ENCODE measurements at places on chromosomes 5 and 9. TPM values are rescaled to one million over a fixed set of nuclear protein-coding genes. Genes with fewer than 3 reads are reported as not detected.

DNA sequence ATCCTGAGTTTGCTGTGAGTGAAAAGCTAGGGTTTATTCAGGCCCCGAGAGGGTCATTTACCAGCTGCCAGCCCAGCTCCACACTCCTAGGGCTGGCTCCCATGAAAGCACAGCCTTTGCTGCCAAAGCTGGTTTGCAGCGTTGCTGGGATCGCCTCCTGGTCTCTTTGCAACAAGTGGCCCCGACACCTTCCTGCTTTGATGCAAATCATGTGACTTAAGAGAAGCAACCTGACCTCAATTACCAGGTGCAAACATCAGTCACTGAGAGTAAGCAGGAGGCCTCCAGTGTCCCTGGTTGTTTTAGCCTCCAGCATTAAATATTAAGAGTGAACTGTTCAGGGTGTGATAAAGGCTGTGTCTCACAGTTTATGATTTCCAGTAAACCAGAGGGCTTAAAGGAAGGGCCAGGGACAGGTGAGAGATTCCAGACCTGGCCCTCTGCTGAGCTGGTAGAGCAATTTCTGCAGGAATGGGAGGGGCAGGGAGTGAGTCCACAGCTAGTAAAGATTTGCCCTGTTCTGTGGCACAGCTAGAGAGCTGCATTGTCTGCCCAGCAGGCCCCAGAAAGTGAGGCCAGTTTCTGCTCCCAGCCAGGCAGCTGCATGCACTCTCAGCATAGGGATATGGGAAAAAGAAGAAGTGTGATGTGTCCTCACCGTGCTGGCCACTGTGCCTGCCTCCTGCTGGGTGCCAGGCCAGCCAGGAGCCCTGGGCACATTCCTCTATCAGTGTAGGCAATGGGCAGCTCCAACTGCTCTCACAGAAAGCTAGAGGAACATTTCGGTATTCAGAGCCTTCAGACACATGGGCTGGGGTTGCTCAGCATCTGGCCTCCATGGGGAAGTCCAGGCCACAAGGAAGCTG lies 58.0 kb downstream of the SLC22A5 start:
- peak; percentile 80 for DNase-seq

DNA sequence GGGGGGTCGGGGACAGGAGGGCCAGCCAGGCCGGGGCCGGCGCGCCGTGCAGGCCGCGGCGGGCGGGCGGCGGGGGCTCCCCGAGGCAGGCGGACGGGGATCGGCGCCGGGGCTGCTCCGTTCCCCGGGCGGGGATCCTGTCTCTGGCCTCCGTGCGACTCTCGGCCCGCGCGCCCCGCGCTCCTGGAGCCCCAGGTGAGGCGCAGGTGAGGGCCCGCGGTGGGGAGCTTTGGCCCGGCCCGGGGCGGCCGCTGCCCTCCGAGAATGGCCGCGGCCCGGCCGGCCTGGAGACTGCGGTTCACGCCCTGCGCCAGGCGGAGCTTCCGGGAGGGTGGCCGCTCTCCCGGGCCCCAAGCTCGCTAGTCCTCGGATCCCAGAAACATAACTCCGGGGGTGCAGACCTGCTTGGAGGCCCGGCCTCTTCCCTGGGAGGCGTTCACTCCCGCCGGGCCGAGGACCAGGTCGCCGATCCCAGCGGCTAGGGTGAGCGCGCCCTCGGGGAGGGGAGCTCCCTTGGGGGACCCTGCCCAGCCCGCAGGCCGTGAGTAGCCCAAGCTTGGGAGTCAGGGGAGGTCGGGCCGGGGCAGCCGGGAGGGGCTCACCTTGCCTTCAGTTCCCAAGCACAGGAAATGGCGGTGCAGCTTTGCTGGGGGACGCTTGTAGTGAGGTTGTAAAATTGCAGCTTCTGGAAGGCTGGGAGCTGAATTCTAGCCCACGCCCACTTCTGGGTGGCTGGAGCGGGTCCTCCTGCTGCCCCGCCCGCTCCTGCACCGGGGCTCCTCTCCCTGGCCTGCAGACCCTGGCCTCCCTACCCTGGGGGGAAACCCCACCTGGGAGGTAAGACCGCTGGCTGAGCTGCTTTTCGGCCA lies 723 bp downstream of the PPP1R26 start:
- peak; percentile 61 for DNase-seq

DNA sequence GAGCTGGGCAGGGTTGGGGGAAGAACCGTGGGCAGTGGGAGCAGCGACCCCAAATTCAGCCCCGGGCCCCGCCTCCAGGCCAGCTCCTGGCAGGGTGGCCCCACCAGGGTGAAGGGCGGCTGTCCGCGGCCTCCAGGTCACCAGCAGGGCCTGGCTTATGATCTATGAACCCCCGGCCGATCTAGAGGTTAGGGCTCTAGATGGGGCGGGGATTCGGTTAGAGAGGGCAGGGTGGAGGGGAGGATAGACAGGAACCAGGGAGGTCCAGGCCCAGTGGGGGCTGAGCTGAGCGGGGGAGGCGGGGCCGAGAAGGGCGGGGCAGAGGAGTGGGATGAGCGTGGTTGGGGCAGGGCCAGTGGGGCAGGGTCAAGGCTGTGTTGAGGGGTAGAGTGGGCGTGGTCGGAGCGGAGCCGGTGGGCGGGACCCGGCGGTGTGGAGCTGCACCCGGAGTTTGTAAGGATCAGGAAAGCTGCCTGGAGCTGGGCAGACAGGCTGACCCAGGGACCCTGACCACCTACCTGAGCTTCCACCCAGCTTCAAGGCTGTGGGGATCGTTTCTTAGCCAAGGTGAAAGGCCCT lies 29.3 kb upstream of the OBP2B start:
- DNase-seq, result peak; percentile 94

- DNase-seq, result no peak
Measured at GRCh38 chr9:116020146-116020545, 133.4 kb upstream of the PAPPA start.

DNA sequence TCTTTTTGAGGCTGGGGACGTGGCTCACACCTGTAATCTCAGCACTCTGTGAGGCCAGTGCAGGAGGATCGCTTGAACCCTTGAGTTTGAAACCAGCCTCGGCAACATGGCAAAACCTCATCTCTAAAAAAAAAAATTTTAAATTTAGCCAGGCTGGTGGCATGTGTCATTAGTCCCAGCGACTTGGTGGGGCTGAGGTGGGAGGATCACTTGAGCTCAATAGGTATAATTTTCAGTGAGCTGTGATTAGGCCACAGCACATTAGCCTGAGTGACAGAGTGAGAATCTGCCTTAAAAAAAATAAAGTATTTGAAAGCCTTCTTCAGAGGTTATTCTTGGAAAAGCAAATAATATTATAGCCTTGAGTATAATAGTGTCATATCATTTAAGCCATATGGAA lies 41.8 kb downstream of the NSD1 start:
- no peak for DNase-seq

DNA sequence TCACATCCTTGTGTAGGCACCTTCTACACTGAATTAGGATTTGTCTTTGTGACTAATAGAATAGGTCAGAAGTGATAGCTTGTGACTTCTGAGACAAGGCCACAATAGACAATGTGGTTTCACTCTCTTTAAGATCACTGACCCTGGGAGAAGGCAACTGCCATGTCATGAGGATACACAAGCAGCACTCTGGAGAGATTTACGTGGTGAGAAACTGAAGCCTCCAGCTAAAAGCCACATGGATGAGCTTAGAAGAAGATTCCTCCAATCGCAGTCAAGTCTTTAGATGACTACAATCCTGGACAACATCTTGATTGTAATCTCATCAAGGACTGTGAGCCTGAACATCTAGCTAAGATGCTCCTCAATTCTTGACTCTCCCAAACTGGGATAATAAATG lies 206.6 kb downstream of the ESM1 start:
- no peak for DNase-seq

- no peak for DNase-seq
Measured at GRCh38 chr9:19493876-19494275, 85.1 kb downstream of the ACER2 start.

DNA sequence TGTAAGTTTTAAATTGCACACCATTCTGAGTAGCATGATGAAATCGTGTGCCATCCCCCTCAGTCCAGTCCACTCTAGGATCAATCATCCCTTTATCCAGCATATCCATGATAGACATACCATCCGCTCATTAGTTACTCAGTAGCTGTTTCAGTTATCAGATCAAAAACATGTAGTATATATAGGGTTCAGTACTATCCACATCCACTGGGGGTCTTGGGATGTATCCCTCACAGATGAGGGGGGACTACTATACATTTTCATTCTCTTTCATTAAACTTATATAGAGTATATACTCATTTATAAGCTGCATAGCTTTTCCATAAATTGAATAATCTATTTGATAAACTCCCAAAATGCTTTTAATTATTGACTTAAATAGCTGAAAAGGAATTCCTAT lies 67.6 kb downstream of the MEIKIN start:
- DNase-seq, result no peak

- no peak for DNase-seq
Measured at GRCh38 chr5:160824301-160825001, 27.6 kb downstream of the ATP10B start.

DNA sequence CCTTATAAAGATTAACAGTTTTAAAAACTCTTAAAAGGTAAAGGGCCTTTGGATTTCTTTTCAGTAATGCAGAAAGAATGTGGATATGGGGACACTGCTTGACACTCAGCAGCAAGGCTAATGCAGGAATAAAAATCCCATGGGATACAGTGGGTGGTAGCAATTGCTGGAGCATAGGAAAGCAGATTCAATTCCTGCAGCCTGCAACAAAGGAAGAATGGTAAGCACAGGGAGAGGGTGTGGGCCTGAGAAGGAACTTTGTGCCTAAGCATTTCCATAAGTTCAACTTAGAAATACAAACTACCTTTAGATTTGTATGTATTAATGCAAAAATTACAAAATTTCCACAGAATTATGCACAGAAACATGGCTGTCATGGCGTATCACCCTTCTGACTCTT lies 65.8 kb upstream of the CDK5RAP2 start:
- DNase-seq, result no peak

DNA sequence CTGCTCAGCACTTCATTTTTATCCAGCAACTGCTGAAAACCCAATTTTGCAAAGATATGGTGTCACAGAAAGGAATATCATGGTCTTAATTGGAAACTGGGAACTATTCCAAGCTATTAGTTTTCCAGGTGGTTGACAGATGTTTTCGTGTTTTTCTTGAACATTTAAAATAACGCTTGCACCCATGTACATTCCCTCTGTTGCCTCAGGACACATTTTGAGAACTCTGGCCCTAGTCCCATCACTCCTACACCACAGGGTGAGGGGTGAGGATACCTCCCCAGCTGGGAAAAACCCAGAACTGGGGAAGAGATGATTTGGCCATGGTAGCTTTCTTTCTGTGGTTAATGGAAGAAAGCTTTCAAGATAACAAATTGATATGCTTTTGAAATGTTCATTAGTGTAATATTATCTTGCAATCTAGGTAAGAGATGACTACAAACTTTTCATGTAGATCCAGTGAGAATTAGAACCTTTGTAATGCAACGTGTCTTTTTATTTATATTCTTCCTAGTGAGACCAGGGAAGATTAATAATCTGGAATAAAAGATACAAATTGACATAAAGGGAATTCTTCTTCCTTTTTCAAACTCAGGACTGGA lies 627.0 kb downstream of the RAB3C start:
- DNase-seq, result no peak

- no peak for DNase-seq
Measured at GRCh38 chr9:28741459-28741858, 1168.2 kb upstream of the C9orf72 start.

DNA sequence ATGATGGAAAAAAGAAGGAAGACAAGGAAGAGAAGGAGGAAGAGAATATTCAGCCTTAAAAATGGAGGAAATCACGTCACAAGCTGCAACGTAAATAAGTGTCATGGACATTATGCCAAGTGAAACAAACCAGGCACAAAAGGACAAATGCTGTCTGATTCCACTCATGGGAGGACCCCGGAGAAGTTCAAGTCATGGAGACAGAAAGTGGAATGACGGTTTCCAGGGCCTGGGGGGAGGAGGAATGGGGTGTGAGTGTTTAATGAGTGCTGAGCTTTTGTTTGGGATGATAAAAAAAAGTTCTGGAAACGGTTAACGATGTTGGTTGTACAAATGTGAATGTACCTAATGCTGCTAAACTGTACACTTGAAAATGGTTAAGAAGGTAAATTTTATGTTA lies 439.5 kb downstream of the GADD45G start:
- no peak for DNase-seq

CD74 gene
- total RNA-seq, result 399 TPM

CARD9 gene
- total RNA-seq, result 2.9 TPM

FOXD1 gene
- total RNA-seq, result not detected

CAMLG gene
- total RNA-seq, result 22.5 TPM

ZBTB5 gene
- total RNA-seq, result 14.6 TPM

NUTM2F gene
- not detected for total RNA-seq

INSL4 gene
- total RNA-seq, result not detected
